SHP77 treated with DMSO at 0.1 percent for 48 hours (cell line): ENCODE measurements at places on chromosomes 12 and 14.

DNA sequence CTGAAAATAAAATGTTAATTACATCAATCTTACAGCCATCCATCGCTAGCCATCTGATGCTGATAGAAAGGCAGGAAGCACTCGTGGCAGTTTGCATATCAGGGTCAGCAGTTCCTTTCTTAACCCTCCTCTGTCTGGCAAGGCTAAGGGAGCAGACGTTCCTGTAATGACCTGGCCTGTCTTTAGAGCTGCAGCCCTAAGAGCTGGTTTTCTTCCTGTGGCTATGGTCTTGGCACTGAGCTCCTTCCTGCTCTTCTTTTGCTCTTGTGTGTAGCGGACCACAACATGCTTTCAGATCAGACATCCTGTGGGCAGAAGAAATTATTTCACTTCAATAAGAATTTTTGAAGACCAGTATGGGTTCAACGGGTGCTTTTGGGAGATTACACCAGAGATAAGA, 170.4 kb downstream of the DAD1 start:
- no peak for DNase-seq

- no peak for DNase-seq
Measured at GRCh38 chr12:114253976-114254778, 151.8 kb downstream of the TBX5 start.

- no peak for DNase-seq
Measured at GRCh38 chr12:78018939-78019338, 188.2 kb downstream of the NAV3 start.

DNA sequence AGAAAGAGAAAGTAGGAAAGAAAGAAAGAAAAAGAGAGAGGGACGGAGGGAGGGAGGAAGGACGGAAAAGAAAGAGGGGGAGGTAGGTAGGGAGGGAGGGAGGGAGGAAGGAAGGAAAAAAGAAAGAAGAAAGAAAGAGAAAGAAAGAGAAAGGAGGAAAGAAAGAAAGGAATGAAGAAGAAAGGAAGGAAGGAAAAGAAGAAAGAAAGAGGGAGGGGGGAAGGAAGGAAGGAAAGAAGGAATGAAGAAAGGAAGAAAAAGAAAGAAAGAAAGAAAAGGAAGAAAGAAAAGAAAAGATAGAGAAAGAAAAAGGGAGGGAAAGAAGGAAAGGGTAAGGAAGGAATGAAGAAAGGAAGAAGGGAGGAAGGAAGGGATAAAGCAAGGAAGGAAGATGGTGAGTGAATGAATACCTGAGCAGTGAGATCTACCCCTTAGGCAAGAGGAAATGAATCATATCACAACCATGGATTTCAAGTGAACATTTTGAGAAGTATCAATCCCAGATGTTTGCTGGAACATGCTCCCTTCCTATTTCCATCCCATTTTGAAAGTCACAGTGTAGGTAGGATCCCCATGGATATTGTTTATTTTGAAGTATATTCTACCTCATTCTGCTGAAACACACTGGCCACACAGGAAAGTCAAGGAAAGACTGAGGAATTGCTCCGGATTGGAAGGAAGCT, 639.4 kb upstream of the TBX3 start:
- no peak for DNase-seq

DNA sequence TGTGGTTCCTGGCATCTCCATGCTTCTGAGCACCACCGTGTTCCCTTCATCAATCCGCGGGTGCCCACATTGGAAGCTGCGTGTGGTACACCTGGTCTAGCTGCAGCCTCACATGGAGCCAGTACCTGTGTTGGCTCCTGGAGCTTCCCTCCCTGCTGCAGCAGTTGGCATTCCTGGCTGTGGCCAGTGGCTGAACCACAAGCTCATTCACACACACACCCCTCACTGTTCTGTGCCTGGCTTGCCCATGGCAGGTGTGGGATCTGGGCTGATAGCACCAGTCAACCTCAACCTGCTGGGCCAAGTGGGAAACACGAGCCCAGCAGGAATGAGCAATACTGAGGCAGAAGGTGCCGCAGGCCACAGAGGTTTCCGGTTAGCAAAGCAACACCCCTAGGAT, 256.2 kb upstream of the LRFN5 start:
- no peak for DNase-seq

GRCh38 chr12:132030367-132031038, 80.8 kb downstream of the EP400 start:
- no peak for DNase-seq

DNA sequence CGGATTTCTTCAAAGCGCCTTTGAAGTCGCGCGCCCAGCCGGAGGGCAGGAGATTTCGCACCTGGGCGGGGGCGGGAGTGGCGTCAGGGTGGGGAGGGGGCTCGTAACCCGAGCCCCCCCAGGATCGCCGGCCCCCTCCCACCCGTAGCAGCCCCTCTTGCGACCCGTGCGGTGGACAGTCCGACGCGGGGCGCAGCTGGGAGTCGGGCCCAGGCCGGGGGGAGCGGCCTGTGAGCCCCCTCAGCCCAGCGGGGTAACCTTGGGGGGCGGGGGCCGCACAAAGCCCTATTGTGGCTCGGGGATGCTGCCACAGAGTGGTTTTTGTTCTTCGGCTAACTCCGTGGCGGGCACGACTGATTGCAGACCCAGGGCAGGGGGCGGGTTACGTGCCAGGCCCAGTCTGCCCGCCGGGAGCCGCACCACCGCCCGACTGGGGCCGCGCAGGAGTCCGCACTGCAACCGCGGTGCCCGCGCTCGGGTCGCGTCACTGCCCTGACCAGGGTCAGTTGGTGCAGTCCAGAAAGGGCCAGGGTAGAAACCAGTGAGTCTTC, 4.2 kb upstream of the AAAS start:
- DNase-seq: no peak

GRCh38 chr12:108969622-108970021, 51.2 kb downstream of the SVOP start:
- DNase-seq: no peak

DNA sequence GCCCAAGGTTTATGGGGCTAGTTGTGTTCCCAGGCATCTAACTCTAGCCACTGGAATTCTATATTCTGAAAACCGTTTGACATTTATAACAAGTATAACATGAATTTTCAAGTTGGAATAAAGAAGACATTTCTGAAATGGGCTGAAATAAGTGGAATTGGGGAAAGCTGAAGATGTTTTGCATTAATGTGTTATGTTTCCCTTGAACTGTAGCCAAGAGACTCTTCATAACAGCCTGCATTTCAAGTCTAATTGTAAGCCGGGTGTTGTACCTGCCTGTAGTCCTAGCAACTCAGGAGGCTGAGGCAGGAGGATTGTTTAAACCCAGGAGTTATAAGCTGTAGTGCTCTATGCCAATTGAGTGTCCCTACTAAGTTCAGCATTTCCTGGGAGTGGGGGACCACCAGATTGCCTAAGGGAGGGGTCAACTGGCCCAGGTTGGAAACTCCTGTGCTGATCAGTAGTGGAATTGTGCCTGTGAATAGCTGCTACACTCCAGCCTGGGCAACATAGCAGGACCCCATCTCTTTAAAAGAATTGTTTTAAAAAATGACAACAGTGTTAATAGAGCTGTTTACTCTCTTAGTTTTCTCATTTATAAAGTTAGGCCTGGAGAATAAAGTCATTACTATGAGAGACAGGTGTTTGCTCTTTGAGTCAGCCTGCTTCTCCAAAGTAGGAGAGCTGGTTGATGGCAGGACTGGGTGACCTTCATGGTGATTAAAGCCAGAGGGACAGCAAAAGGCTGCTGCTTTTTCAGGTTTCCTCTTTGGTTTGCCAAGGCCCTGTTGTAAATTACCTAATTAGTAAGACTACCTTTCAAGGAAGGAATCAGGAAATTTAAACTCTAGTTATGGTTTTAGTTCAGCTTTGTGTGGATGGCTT, 483.6 kb upstream of the RGS6 start:
- no peak for DNase-seq

DNA sequence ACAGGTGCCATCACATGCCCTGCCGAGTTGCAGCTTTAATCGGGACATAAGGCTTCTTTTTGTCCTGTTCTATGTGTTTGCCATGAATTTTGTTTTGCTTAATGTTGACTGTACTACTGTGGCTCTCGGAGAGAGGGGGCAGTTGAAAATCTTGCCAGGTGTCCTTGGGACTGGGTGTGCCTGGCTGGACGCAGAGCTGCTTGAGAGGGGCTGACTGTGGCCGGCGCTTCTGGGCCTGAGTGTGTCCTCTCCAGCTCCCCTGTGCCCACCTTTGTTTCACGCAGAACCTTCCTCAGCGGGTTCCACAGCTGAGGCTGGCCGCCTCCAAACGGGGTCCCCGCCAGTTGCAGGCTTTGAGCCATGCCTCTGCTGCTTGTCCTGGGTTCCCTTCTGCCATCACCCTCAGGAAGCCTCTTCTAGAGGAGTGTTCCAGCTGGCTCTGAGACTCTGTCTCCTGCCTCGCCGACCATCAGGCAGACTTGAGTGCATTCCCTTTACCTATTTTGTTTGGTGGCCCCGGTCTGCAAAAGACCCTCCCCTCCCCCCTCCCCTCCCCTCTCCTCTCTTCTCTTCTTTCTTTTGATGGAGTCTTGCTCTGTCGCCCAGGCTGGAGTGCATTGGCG, 49.7 kb downstream of the DDX51 start:
- no peak for DNase-seq

DNA sequence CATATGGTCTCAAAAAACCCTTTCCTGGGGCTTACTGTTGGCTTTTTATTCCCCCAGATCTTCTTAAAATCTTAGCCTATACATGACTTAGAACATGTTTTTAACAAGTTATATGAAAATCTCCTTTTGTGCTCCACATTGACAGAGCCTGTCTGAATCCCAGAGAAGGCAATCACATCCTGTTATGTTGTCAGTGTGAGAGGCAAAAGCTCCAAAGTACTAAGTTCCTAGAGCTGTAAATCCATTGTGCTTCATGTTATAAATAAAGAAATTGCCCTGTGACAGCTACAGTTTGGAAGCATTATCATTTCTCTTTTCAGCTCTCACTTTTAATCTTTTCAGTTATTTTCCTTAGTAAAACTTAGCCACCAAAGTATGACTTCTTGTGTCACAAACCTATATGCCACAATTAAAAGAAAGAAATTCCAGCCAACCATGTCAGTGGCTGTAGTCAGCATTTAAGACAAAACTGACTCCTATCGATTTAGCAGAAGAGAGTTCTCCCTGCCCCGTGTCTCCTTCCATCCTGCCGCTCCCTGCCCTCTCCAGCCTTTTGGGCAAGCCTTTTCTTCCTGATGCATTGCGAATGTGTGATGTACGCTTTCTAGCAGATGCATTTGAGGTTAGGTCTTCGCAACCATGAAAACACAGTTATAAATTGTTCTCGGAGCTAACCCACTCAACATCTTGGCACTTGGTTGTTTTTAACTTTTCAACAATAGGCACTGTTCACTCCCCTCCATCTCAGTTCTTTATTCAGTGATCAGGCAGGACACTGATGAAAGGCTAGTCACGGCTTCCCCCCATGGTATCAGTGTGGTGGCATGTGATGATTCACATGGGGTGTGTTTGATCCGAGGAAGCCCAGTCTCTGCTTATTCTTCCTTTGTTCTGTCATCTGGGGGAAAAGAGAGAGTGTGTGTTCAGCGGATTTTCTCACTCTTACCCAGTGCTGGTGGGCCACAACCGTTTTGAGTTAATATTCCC, 143.5 kb downstream of the SSPN start:
- no peak for DNase-seq

- DNase-seq: no peak
Measured at GRCh38 chr12:2346416-2346815, 293.6 kb downstream of the CACNA1C start.

- no peak for DNase-seq
Measured at GRCh38 chr14:78595797-78596196, 425.6 kb downstream of the NRXN3 start.

- no peak for DNase-seq
Measured at GRCh38 chr12:57127726-57128518, at the start of gene LRP1. TSS of gene LRP1 (plus strand) at chr12:57128483. CDS start at chr12:57128965, 482 bp downstream.

DNA sequence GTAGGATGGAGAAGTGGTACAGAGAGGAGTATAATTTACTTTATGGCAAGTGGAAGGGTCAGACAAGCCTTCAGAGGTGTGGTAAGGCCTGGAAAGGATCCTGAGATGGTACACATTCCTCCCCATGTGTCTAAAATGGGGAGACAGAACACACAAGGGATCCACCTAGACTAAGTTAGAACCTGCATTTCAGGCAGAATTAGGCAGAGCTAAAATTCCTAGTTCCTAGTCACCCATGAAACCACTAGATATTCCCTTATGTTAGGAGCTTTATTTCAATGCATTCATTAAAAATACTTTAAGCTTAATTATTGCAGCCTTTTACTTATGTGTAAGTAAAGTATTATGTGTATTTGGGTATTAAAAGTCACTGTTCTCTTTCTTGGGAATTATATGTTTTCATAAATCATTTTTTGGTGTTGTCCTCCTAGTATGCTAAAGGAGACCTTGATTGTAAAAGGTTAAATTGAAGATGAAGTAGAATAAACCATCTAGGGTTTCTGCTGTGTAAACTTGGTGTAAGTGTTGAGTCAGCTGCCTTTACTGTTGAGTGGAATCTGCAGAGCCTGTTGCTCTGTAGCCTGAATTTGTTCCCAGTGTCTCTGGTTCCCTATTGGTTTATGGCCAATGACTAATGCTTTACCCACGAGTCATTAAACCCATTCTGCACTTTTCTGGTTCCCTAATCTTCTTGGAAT, 423.2 kb downstream of the ATP23 start:
- no peak for DNase-seq
